Femur (tissue), 1 donor: ENCODE measurements at places on chromosomes 11 and 22.

DNA sequence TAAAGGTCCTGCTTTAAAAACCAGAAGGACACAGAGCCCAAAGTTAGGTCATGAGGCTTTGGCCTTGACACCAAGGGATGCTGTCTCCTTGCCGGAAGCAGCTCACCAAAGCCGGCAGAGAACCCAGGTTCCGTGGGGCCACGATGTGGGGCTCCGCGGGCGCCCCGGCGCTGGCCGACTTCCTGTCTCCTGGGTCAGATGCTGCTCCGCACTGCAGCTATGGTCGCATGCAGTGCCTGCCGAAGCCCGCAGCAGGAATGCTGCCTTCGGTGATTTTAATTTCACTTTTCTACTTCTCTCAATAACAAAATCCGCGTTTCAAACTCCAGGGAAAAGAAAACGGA lies 454 bp upstream of the OTUB1 start:
- no peak for DNase-seq

GRCh38 chr11:35334385-35335090 lies 84.8 kb downstream of the SLC1A2 start:
- no peak for DNase-seq

DNA sequence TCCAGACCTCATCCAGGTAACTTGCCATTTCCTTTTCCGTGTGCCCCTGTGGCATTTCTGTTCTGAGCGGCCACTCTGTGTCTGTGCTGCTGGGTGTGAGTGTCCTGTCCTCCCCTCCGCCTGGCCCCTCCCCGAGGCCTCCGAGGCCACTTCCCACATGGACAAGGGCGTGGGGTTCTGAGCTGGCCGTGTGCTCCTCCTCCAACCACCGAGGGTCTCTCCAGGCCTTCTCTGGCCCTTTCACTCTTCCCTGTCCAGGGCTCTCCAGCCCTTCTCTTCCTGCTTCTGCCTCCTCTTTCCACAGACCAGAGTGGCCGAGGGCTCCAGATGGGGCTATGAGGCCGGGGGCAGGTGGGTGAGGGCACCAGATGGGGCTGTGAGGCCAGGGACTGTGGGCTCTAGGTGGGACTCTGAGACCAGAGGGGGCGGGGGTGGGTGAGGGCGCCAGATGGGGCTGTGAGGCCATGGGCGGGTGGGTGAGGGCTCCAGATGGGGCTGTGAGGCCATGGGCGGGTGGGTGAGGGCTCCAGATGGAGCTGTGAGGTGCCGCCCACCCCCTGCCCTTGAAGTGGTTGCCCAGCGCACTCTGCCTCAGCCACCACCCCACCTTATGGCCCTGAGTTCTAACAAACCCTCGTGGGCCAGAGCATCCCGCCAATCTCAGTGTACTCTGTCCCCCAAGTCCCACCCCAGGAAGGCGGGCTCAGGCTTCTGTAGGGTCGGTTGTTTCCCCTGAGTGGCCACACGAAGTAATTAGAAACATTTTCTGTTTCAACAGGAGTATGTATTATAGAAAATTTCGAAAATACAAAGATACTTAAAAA lies 24.1 kb downstream of the PTDSS2 start:
- DNase-seq: no peak

- peak; percentile 39 for DNase-seq
Observed at GRCh38 chr11:36509201-36509639, 852 bp downstream of the TRAF6 start.

DNA sequence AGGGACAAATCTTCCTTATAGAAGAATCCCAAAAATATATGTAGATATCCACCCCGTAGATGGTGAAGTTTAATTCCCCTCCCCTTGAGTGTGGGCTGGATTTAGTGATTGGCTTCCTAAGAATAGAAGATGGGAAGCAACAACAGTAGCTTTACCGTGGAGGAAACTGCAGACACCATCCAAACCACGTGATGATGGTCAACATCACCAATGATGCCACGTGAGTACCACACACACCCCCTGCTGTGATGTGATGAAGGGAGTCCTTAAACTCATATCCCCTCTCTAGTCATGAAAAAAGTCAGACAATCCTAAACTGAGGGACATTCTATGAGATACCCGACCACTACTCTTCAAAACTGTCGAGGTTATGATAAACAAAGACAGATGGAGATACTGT lies 76.4 kb upstream of the SLC22A12 start:
- no peak for DNase-seq

DNA sequence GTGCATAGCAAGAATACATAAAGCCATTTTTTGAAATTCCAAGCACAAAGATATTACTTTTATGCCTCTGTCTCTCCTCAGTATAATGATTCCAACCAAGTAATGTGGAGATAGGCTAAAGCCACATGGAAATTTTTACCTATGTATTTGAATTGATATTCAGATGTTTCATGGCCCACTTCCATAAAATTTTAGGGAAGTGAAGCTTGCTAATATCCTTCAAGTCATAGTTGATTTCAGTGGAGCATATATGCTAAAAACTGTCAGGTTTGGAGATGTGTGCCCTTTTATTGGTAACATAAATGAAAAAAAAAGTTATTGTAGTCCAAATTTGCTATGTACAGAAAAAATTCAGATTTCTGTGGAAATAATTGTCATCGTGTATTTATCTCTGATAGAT lies 12.3 kb downstream of the MS4A4E start:
- DNase-seq: no peak

DNA sequence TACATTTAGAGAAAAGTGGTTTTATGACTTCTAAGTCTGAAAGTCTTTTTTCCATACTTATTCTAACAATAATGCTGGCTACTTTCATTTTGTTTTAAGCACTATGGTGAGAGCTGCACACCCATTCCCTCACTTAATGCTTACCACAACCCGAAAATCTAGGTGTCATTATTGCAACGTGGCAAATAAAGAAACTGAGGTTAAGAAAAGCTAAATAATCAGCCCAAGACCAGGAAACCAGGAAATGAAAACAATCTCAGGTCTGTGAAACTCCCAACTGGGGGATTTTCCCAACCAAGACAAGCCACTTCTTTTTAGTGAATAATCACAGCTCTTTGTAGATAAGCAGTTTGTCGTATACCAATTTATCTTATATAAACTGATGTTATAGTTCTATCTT lies 126.3 kb downstream of the SLC1A2 start:
- no peak for DNase-seq

GRCh38 chr22:27419473-27419872 lies 382.1 kb downstream of the MN1 start:
- no peak for DNase-seq

- no peak for DNase-seq
Observed at GRCh38 chr11:117573326-117573725, 223.7 kb downstream of the DSCAML1 start.

DNA sequence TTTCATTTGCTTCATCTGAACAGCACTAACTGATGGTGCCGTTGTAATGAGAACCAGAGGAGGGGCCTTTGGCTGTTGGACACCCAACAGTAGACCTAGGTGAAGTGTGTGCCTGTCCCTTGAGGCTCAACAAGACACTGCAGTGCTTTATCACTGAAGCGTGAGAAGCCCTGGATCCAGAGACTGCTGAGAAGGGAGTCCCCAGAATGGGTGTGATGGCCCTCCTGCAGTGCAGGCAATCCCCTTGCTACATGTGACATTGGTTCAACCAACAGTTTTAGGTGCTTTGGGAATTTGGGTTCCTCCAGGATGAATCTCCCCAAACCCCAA lies 125.6 kb downstream of the BRD1 start:
- no peak for DNase-seq

- no peak for DNase-seq
Observed at GRCh38 chr11:17770048-17770652, 35.6 kb downstream of the KCNC1 start.

DNA sequence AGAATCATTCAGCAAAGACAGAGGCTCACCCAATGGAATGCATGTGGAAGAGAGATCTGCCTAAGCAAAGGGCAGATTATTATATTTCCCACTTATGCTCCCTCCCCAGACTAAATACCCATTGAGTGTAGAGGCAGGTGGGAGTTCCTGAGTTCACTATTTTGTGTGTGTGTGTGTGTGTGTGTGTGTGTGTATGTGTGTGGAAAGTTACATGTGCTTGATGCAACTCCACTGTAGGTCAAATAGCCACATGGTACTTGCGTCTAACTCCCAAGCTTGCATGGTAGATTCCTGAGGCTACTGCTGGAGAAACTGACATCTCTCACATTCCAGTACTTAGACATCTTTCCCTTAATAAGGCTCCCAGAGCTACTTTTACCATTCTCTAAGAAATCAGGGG lies 3.4 kb upstream of the COPB1 start:
- no peak for DNase-seq

GRCh38 chr11:117924631-117925170 lies 4.5 kb downstream of the TMPRSS13 start:
- no peak for DNase-seq

- DNase-seq: no peak
Observed at GRCh38 chr11:57402188-57403002, 11.9 kb upstream of the PRG2 start.

DNA sequence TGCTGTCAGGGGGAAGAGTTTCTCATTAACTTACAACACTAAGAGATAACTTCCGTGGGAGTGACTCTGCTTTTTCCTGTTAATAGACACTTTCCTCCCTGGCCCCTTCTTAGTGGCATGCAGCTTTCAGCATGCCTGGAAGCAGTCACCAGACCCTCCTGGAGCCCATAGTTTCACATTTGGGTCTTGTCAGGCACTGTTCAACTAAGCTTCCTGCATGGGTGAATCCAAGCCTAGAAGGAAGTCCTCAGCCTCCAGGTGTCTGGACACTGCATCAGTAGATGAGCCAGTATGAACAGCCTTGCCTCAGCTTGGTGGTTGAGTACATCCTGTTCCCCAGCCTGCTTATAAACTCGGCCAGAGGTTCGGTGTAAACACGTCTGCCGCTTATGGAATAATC lies 68.1 kb downstream of the PPP6R3 start:
- no peak for DNase-seq

DNA sequence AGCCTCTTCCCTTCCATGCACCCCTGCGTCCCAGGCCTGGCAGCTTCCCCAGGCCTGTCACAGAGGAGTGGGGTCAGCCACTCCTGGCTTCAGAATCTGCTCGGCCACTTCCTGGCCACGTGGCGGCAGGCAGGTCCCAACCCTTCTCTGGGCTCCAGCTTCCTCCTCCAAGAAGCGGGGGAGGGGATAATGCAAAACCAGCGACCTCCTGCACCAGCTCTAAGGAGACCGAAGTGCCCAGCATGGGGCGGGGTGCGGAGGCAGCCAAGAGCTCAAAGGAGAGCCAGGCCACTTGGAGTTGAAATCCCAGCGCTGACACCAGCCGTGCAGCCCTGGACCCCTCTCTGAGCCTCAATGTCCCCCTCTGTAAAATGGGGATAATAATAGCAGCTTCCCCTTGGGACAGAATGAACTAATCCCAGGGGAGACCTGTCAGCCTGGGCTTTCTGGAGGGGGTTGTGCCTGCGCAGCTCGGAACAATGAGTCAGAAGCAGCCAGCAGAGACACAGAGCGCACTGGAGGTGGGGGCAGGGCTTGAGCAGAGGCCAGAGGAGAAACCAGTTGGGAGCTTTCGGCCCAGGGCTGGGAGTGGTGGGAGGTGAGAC lies 22.8 kb upstream of the PICK1 start:
- peak; percentile 82 for DNase-seq

DNA sequence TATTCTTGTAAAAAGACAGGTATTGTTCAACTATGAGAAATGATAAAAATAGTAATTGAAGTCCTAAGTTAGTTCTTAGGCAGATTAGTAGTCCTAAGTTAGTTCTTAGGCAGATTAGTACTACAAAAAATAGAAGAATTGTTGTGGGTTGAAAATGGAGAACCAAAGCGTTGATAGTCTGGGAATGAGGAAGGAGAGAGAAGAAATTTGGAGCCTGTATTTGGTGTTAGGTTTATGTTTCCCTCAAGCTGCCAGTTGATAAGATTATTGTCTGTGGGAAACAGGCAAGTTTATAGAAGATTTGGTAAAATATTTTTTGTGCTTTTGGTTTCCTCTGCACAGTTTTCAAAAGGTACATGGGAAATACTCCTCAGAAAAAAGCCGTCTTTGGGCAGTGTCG lies 3.6 kb downstream of the BCO2 start:
- DNase-seq: no peak

GRCh38 chr11:12865863-12866595 lies 143.1 kb upstream of the RASSF10 start:
- DNase-seq: no peak

DNA sequence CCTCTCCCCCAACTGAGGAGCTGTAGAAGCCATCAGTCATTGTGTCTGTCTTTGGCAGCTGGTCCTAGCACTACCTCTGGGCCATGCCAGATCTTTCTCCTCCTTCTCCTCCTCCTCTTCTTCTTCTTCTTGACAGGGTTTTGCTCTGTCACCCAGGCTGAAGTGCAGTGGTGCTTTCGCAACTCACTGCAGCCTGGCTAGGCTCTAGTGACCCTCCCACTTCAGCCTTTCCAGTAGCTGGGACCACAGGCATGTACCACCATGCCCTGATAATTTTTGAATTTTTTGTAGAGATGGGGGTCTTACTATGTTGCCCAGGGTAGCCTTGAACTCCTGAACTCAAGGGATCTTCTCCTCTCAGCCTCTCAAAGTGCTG lies 50.1 kb upstream of the SHANK2 start:
- no peak for DNase-seq

- peak; percentile 85 for DNase-seq
Observed at GRCh38 chr11:44936525-44936924, 14.2 kb downstream of the TP53I11 start.

GRCh38 chr22:45917146-45917545 lies 59.8 kb downstream of the WNT7B start:
- no peak for DNase-seq

DNA sequence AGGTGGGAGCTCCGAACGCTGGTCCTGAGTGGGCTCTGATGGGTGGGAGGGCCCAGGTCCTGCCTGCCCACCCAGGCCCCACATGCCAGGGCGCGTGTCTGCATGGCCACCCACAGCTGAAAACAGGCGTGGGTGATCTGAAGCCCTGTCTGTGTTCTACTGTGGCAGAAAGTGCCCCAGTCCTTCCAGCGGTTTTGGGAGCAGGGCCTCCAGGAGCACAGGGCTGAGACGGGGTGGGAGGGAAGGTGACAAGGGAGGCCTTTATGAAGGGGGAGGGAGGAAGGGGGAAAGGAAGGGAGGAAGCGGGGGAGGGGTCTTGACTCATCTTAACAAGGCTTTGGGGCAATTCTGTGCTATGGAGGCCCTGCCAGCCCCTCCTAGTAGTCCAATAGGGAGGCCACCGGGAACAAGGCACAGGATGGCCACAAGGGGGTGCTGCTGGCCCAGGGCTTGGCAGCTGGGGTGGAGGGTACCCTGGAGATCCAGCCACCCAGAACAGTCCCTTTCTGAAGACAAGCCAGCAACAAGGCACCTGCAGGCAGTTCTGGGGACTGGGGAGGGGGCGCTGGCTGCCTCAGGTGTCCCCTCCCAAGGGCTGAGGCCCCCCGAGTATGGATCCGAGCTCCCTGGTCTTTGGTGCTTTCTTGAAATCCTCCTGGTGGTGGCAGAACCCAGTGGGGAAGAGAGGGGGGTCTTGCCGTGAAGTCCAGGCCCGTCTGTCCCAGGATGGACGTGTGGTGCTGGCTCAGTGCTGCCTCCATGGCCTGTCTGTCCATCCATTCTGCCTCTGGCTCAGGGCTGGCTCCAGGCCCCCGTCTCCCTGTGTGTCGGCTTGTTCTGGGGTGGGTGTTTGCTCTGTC lies 6.3 kb upstream of the FADS3 start:
- peak; percentile 83 for DNase-seq

DNA sequence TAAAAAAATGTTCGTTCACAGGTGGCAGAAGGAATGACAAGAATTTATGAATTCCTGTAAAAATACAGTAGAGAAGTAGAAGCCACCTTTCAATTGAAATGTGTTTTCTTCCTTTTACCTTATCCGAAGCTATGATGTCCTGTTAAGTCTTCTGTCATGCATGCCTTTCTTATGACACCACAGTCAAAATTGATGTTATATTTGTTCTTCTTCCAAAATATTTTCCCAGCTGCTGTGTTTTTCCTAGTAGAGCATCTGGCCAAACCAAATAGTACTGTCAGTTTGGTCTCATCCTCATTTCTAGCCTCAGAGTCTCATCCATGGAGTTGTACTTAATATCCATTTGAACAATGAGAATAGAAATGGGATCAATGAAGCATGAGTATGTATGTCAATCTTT lies 206.1 kb downstream of the PGR start:
- DNase-seq: no peak
